Fibroblast of pulmonary artery (primary cell): ENCODE measurements at places on chromosomes 6 and 20.
A peak's percentile ranks its signal among the peaks of the same experiment; 100 is the strongest.

- DNase-seq, result peak; percentile 81
Observed at GRCh38 chr6:163356324-163356723, 58.2 kb upstream of the QKI start.

GRCh38 chr6:128070406-128070805 lies 169.5 kb upstream of the THEMIS start:
- peak; percentile 30 for DNase-seq

DNA sequence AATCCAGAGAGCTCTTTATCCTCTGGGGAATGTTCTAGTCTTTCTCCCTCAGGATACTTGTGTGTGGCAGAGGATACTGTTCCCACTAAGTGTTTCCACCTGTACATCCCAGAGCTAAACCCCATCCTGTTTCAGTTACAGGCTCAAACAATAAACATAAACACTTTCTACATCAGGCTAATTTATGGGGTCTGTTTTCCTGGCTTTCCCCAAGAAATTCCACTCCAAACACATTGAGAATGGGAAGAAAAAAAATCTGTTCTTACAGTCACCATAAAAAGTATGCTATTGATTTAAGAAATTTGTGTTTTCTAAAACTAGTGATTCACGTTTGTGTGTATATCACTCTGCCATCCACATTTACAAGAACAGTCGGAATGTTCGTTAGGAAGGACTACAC lies 293.9 kb upstream of the FOXQ1 start:
- DNase-seq, result no peak

DNA sequence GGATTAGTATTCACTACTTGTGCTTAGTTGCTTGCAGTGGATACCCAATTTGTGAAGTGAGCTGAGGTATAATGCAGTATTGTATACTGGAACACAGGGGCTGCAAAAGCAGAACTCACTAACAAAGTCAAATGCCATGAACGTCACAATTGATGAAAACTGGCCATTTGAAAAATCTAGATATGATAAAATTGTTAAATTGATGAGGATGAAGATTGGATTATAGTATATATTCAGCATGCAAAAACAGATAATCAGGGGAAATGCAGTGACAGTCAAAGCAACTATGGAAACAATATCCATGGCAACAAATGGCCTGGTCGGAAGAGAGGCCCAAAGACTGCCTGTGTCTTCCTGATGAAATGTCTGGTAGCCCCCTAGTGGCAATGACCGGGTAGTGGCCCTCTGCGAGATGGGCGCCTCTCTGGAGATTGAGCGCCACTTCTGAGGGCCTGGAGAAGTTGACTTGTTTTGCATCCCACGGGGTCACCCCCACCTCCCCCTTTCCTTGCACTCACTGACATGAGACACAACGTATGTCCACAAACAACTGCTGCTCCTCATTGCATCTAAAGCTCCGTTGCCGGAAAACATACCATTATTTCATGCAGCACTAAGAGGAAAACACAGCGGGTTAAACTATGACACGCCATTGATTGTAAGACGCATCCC lies 43.6 kb downstream of the C6orf15 start:
- DNase-seq, result peak; percentile 86

DNA sequence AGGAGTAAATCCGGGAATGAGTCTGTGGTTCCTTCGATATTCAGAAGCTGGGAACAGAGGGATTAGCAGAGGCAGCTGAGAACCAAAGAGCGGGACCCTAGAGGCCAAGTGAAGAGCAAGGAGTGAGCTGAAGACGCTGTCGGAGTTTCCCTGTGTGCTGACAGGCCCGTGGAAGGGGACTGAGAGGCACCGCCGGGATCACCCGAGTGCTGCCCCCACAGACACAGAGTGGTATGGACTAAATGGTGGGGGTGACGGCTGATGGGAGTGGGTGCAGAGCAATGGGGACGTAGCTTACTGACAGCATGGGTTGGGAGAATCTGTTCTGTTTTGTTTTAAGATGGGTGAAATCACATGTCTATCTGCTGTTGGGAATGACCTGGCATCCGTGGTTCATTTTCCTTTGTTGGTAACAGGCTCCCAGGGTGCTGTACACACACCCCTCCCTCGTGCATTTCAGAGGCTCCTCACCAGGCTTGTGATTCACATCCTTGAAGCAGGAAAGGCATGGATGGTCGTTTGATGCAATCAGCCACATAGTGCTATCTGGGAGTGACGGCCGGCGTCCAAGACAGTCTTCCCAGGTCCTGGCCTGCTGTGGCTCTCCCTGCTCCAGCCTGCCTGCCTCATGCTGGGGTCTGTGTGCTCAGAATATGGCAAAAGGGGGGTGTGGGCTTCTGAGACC lies 97.4 kb downstream of the THBS2 start:
- DNase-seq, result peak; percentile 93

DNA sequence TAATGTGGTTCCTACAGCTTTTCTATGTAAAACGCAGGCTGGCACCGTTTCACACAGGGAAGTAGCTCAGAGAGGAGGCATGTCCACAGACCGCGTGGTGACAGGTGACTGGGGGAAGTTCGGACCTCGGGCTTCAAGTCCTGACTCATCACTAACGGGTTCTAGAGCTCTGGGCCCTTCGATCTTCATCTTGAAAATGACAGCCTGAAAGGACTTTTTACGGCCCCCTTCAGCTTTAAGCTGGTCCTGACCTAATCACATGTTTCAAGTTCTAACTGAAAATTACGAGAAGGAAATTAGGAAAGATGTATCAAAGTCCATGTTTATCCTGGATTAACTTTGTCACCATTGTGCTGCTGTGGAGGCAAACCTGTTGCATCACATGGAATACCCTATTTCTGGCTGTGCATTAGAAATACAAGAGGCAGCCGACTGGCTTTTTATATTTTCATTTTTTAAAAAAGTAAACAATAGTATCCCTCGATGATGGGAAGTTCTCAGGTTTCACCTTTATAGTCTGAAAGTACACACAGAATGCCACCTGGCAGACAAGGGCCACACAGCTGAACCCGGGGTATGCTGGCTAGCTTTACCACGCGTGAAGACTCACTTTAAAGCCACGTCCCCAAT lies 2.0 kb downstream of the MAN1A1 start:
- DNase-seq, result no peak

GRCh38 chr6:108565091-108565766 lies 4.5 kb downstream of the FOXO3 start:
- no peak for DNase-seq

- no peak for DNase-seq
Observed at GRCh38 chr20:39429726-39430125, 467.6 kb downstream of the DHX35 start.

GRCh38 chr6:11917951-11918738 lies 94.0 kb upstream of the HIVEP1 start:
- peak; percentile 56 for DNase-seq

DNA sequence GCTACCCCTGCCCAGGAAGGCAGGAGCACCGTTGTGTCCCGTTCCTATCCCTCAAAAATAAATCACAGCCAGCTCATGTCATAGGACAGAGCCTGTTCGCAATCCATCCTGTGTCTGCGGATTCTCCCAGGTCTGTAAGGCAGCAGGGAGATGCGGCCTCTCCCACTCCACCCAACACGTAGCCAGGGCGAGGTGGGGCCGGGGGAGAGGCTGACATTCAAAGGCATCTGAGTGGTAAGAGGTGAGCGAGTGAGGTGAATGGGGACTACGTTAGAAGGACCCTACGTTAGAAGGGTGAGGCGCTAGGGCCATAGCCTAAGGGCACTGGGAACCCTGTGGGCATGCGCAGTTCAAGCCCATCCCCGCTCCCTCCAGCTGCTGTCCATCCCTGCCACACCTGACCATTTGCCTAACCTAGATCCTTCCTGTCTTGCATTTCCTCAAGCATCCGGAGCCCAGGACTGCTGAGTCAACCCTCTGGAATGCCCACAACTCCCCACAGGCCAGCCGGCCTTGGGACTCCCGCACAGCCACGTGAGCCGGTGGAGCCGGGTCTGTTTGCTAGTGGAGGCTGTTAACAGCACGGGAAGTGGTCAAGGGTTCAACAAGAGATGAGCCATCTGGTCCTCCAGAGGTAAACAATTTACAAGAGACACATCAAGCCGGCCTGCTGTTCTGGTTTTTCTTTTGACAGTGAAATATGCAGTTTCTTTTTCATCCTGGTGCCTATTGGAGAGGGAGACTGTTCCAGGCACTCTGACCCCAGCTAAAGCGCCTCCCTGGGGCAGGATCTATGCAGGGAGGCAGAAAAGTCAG lies 45.9 kb downstream of the RIPOR3 start:
- DNase-seq, result peak; percentile 99

DNA sequence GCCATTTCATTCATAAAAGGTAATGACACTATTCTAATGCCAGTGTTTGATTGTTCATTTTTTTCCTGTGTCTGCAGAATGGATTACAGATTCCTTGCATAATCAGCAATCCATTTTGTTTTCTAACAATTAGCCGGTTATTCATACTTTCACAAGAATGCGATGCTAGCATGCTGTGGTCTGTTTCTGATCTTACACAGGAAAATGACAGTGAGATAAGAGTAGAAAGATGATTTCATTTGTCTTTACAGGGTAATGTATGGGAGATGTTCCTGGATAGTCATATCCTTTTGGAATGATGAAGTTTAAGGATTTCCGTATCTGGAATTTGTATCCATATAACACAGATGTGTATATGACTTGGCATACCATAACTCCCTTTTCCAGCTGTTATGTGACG lies 207.3 kb downstream of the FARS2 start:
- peak; percentile 28 for DNase-seq

- DNase-seq, result no peak
Observed at GRCh38 chr6:109521080-109521479, 38.1 kb upstream of the ZBTB24 start.

- DNase-seq, result no peak
Observed at GRCh38 chr6:43810965-43811732, 41.1 kb downstream of the VEGFA start.

DNA sequence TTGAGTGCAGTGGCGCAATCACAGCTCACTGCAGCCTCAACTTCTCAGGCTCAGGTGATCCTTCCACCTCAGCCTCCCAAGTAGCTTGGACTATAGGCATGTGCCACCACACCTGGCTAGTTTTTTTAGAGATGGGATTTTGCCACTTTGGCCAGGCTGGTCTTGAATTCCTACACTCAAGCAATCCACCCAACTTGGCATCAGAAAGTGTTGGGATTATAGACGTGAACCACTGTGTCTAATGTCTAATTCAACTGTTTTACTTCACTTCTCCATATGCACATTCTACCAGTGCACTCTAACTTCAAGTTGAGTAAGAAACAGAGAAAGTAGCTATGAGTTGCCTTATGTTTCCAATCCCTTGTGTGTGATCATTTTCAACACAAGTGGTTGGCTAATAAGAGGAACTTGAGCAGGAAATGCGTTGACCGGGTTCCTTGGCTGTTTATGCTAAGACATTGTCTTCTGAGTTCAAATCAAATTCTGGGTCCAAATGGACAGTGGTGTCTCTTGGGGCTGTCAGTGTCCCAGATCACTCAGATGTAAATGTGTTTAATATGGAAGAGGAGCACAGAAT lies 23.9 kb downstream of the ZNF337 start:
- no peak for DNase-seq

- no peak for DNase-seq
Observed at GRCh38 chr20:56986931-56987720, 279.3 kb downstream of the BMP7 start.

DNA sequence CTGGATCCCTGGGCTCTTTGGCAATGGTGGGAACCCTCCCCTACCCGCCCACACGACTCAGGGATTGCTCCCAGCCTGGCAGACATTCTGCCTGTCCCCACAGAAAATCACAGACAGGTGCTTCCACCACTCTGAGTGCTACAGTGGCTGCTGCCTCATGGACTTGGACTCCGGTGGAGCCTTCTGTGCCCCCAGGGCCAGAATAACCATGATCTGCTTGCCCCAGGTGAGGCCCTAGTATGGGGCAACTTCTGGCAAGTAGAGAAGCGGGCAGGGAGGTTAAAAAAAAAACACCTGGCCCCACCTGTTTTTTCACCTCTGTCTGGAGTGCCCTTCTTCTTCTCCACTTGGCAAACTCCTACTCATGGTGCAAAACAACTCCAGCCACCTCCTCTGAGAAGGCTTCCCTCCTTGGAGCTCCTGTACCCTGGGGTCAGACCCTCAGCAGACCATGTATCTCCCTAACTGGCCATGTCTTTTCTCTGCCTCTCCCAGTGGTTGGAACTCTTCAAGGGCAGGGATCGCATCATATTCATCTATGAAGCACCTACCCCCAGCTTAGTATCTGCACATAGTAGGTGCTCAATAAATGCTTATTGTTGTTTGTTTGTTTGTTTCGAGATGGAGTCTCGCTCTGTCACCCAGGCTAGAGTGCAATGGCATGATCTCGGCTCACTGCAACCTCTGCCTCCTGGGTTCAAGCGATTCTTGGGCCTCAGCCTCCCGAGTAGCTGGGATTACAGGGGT lies 1.1 kb downstream of the CLPSL2 start:
- no peak for DNase-seq

- DNase-seq, result peak; percentile 27
Observed at GRCh38 chr6:42230345-42231321, 13.0 kb upstream of the MRPS10 start.

- peak; percentile 39 for DNase-seq
Observed at GRCh38 chr6:21595285-21596144, 2.0 kb downstream of the SOX4 start.

- peak; percentile 41 for DNase-seq
Observed at GRCh38 chr20:15799871-15800270, 773.4 kb downstream of the KIF16B start.

- no peak for DNase-seq
Observed at GRCh38 chr20:40319741-40320516, 369.1 kb downstream of the MAFB start.

DNA sequence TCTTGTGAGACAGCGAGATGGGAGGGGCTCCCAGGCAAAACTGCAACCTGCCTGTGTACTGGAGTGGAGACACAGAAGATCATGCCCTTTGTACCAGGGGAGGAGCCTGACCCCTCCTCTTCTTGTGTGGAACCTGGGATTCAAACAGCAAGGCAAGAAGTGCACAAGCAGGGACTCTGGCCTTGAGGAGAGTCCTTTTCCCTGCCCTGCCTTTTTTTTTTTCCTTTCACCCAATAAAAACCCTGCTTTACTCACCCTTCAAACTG lies 251.8 kb upstream of the OPRM1 start:
- DNase-seq, result no peak

DNA sequence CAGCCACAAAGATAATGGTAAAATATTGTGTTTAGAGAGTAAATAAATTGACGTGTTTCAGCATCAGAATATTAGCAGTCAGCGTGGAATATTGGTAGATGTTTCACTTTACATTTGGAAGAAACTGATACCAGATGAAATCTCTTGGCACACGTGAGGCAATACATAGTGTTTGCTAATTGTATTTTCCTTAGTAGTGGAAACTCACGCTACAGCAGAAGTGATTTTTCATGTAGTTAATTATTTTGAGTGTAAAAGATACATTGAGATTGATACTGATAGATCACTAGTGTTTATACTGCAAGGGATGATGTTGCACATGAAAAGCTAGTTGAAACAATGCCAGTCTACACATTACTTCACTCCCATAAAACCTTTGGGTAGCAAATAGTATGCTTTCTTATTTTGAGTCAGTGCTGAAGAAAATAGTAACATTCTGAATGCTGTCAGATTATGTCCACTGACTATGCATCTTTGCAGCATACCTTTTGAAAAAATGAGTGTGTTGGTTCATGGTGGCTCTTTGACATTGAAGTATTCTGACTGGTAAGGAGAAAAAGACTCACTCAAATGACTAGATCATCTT lies 59.3 kb downstream of the CD2AP start:
- DNase-seq, result no peak

GRCh38 chr20:57108742-57109570 lies 157.5 kb downstream of the BMP7 start:
- no peak for DNase-seq
